Naive B cell (primary cell): ENCODE measurements at places on chromosomes 4 and X. TPM values are rescaled to one million over a fixed set of nuclear protein-coding genes. Genes with fewer than 3 reads are reported as not detected.
A peak's percentile ranks its signal among the peaks of the same experiment; 100 is the strongest.

The ART3 gene
- not detected for polyA plus RNA-seq

The ADGRL3 gene
- not detected for polyA plus RNA-seq

The CCNB3 gene
- 0.60 TPM for polyA plus RNA-seq

- DNase-seq: no peak
Measured at GRCh38 chr4:156512622-156513021, 459.0 kb downstream of the PDGFC start.

The MAOA gene
- polyA plus RNA-seq: not detected

The PF4V1 gene
- not detected for polyA plus RNA-seq

GRCh38 chr4:168566726-168567125, 69.9 kb downstream of the PALLD start:
- DNase-seq: no peak

DNA sequence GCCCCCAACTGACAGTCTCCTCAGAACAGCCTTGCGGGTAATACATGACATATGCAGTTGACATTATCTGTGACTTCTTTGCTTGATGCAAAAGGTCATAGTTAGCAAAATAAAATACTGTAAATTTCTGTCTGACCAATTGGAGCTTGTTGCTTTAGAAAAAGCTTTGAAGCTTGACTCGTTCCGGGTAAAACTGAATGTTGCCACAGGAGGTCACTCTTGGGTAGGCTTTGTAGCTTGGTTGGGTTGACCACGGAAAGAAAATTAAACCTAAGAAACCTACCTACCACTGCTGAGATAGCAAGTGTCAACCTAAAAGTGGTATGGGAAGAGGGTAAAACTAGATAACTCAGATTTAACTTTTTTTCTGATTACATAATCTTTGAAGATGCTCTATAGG, 23.2 kb downstream of the PRPS2 start:
- peak; percentile 39 for DNase-seq

GRCh38 chrX:24956828-24957227, 58.9 kb downstream of the ARX start:
- DNase-seq: no peak

- no peak for DNase-seq
Measured at GRCh38 chr4:84814094-84814750, 152.3 kb downstream of the WDFY3 start.

- DNase-seq: no peak
Measured at GRCh38 chr4:16294455-16294854, 68.2 kb upstream of the TAPT1 start.

The ASB5 gene
- not detected for polyA plus RNA-seq

DNA sequence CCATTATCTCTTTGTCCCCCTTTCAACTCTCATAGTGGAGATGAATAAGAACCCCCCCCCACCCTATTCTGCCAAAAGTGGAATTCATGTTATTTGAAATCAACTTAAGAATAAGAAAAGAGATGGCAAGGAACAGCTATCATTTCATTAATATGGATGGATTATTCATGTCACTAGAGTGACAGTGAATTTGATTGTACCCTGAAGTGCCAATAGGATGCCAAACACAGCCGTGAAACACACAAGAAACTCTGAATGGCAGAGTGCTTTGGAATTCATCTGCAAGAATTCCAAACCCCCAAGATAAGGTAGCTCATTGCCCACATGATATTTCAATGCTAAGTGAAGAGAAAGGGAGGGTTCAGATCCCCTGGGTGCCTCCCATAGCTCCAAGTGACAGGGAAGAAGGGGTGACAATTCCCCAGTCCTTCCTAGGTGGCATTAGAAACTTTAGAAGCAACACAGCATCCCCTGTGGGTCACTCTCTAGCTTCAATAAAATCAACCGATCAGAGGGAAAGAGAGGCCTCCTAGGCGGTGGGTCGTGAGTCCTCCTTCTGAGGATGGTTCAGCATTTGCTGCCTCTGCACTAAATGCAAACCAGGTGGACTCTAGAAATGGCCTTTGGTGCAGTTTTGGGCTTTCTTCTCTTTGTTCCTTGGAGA, 84.3 kb downstream of the MGST2 start:
- no peak for DNase-seq

- no peak for DNase-seq
Measured at GRCh38 chr4:6410068-6410467, 62.3 kb downstream of the PPP2R2C start.

DNA sequence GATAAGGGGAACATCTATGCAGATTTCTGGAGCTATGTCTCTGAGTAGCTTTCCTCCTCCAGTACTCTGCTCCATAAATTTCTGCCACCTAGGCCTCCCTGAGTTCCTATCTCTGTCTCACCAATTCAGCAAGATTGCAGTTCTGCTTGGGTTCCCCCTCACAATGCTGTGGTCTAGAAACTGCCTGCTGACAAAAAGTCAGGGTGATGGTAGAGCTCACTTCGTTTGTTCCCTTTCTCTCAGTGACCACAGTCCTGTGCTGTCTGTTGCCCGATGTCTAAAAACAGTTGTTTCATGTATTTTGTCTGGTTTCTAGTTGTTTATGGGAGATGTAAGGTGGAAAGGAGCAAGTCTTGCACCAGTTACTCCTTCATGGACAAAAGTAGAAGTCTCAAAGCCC, 41.1 kb downstream of the AMMECR1 start:
- DNase-seq: no peak

DNA sequence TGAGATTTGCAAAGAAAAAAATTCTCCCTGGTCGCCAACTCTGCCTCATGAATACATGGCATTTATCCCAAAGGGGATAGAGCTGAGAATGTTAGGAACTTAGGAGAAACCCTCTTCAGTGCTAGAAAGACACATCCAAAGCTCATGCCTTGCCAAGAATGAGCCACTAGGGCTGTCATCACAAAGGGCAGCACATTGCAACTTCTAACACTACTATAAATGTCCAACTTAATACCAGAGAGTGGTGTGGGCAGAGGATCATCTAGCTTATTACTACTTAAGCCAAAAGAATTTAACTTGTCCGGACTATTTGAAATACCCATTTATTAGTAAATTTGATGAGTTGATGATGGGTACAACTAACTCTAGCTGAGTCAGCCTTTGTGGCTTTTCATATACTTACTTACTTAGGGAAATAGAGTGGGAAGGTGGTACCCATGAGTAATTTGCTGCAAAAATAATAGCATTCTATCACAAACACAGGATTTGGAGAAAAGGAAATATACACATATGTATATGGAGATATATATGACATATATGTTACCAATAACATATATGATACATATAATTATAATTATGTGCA, 66.3 kb upstream of the GAB1 start:
- no peak for DNase-seq
